ENCODE measurements at places on chromosomes 3 and 15.

GRCh38 chr3:147410116-147410525 lies 956 bp downstream of the ZIC1 start:
- DNase-seq = no peak

- DNase-seq = no peak
Observed at GRCh38 chr15:101083336-101084045, 164.3 kb downstream of the LRRK1 start.

DNA sequence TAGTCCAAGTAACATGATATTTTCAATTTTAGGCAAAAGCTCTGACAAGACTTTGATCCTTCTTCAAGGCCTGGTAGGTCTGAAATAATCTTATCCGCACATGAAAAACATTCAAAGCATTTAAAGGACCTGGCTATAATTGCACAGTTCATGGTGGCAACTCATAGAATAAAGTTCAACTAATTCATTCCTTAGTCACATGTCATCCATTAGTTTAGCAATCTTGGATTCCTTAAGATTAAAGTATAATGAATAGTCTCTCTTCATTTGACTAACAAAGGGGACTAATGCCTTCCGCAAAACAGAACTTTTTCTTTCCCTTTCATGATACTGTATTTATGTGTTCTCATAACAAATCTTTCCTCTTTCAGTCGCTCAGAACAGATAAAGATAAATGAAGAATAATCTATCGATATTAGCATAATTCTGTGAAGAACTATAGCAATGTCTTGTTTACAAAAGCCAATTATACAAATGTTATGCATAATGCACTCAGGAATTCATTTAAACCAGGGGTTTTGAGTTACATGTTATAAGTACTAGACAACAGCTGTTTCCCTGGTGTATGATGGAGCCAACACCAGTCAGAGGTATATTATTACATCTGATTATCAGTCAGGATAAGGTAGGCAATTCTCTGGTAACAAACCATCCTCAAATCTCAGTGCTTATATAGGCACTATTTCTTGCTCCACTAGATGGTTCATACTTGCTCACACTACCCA lies 172.5 kb downstream of the POTEB3 start:
- no peak for DNase-seq

- no peak for DNase-seq
Observed at GRCh38 chr3:129248286-129248979, 973 bp upstream of the COPG1 start.

- no peak for DNase-seq
Observed at GRCh38 chr3:37082317-37082716, 89.0 kb downstream of the MLH1 start.

DNA sequence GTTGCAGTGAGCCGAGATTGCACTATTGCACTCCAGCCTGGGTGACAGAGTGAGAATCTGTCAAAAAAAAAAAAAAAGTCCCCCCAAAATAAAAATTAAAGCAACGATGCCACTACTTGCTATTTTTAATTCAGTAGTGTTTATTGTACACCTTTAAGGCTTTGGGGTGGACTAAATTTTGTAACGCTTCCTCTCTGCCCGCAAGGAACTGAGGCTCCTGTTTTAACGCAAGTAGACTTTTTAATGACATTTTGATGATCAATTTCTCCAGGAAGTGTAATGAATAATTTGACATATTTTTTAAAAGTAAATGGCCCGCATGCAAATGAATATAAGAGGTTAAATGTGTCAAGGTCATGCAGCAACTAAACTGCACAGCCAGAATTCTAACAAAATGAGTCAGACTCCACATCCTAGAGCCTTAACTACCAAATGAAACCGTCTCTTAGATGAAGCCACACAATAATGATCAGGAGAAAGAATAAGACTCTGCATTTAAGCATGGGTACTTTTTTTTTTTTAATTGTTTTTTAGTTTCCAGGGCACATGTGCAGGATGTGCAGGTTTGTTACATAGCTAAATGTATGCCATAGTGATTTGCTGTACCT lies 96.8 kb upstream of the LMOD3 start:
- DNase-seq = no peak

GRCh38 chr15:37933666-37934065 lies 774 bp upstream of the TMCO5A start:
- no peak for DNase-seq

DNA sequence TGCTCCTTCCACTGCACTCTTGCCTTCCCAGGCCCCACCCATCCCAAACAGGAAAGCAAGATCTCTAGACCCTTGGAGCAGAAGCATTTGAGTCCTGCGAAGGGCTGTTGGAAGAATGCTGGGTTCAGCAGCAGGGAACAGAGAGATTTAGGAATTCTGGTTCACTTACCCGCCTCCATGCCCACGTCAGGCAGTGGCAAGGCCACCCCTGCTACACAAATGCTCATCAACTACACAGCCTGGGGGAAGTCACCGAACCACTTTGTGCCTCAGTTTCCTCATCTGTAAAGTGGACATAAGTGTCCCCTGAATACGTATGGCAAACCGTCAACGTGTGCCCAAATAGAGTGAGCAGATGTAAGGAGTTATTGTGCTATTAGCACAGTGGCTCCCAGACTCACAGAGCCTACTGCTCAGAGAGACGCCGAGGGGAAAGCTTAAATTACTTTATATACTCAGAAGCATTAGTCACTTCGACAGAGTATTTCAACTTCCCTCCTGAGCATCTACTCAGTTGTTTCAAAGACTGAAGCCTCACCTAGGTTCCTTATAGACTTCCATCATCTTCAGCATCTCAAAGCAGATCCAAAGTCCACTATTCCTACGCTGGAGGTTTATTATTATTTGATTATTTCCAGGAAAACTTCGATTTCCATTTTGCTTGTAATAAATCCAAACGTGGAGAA lies 905 bp downstream of the HOMER2 start:
- DNase-seq = no peak

DNA sequence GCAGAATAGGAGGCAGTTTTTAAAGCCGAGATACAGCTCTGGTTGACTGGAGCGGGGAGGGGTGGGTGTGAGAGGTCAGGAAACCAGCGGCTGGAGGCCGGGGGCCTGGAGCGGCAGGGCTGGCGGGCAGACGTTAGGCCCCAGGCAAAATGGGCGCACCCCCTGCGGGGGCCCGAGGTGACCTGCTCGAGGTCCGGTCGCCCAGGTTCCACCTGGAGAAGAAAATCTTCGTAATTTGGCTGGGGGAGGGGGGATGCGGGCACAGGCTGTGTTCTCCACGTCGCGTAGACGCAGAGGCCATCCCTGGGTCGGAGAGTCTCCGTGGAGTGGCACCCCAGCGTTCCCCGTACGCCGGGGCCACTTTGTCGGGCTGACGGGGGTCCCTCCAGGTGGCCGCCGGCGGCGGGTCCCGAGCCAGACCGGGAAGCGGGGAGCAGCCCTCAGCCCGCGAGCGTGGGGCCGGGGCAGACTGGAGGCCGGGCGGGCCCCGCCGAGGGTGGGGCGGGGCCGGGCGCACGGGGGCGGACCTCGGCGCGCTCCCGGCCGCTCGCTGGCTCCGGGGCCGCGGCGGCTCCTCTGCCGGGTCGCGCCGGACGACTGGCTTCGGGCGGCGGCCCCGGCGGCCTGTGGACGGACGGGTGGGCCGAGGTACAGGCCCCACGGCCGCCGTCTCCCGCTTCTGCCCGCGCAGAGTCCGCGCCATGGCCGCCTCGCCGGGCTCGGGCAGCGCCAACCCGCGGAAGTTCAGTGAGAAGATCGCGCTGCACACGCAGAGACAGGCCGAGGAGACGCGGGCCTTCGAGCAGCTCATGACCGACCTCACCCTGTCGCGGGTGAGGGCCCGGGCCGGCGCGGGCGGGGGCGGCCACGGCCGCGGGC lies at the start of gene CRTC3:
Gene CRTC3 (plus strand): TSS at position 553 of the 879 bp plus-strand sequence. CDS start 149 bp downstream, at position 702.
- no peak for DNase-seq

DNA sequence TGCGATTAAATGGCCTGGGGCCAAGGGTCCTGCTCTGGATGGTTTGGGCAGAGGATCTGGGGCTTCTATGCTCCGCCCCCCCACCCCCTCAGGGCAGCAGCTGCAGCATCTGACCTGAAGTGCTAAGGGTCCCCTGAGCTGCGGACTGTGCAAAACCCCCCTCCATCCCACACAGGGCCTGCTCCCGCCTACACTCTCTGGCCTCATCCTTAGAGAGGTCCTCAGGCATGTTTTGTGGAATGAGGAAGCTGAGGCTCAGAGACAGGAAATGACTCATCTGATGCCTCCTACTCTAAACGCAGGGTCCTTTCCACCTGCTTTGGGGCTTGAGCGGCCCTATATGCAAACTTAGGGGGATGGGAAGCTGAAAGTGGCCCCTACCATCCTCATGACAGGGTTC lies 59.5 kb upstream of the CTSH start:
- no peak for DNase-seq

- no peak for DNase-seq
Observed at GRCh38 chr3:31613177-31613576, 80.5 kb downstream of the STT3B start.

GRCh38 chr15:60272623-60273022 lies 125.2 kb downstream of the ANXA2 start:
- no peak for DNase-seq

DNA sequence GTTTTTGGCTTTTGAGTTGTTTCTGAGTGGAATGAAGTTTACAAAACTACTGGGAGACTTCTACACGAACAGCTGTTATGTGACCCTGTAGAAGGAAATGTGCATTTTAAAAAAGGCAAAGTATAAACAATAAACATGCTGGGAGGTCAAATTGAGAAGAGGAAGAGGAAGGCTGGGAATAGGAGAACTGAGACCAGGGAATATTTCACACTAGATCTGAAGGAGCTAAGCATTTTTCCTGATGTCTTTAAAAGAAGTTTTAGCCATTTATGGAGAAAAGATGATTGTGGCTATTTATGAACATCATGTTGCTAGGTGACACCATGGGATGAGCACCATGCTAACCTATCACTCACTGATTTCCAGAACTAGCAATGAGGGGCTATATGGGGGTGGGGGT lies 76.3 kb upstream of the FAM98B start:
- DNase-seq = no peak

DNA sequence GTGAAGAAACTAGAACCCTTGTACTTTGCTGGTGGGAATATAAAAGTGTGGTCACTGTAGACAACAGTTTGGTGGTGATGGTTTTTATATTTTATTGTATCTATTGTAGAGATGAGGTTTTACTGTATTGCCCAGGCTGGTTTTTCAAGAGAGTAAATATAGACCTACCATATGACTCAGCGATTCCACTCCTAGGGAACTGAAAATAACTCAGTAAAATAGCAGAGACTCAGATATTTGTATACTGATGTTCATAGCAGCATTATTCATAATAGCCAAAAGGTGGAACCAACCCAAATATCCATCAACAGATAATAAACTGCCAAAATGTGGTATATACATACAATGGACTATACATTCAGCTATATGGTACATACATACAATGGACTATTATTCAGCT lies 68.8 kb upstream of the IL12A start:
- DNase-seq = no peak

GRCh38 chr3:13706451-13706850 lies 157.5 kb downstream of the FBLN2 start:
- no peak for DNase-seq

DNA sequence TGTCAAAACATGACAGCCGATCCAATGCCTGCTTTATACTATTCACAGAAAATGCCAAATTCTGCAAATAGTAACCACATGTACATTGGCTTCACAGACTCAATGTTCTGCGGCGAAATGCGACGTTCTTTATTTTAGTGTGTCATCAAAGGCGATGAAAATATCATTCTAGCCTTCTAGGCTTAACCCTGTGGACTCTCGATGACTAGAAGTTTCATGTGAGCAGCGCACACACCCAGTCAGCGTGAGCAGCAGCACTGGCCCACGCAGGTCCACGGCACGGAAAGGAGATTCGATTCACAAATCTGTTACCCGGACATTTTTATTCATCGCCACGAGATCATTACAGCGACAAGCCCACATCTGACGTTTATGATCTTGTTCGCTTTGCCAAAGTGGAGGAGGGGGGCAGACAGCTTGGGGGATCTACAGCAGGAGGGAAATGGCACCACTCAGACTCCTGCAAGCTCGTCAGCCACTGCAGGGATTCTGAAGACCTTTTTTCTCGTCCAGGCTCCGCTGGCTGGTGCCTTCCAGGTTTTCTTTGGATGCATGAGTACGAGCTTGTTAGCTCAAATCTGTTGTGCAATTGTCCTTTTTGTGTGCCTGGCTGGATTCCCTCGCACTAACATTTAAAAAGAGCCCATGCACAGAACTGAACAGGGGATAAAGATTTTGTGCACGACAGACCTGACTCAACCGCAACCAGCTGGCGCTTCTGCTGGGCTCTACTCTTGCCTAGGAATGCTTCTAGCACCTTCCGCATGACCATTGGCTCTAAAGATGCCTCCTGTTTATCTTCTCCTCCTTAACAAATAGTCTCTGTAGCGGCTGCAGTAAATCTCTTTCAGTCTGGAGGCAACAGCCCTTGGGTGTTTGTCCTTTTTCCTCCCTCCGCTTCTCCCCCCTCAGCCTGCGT lies 938.4 kb downstream of the MCTP2 start:
- no peak for DNase-seq

- DNase-seq = peak; percentile 57
Observed at GRCh38 chr3:71585887-71586809, 2.6 kb upstream of the FOXP1 start.

DNA sequence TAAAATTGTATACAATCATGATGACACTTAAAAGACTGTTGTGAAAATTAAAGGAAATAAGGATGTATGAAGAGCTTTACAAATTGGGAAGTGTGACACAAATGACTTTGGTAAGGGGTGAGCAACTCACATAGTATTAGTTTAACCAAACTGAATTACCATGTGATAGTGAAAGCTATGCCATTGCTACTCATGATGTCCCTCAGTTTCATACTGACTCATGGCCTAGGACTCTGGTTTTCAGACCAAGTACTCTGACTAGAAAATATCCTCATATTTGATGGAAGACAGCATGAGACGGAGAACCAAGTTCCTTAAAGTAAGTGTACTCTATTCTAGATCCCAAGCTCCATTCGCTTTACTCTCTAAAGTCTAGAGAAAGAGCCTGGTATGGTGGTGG lies 203.2 kb upstream of the ICE2 start:
- no peak for DNase-seq

- DNase-seq = no peak
Observed at GRCh38 chr3:143203848-143204247, 84.3 kb downstream of the CHST2 start.

GRCh38 chr3:138458774-138459499 lies 24.5 kb downstream of the ESYT3 start:
- no peak for DNase-seq

Data from esophagus muscularis mucosa (tissue), 4 donors.